ENCODE measurements at places on chromosomes 11 and 22. TPM values are rescaled to one million over a fixed set of nuclear protein-coding genes. Genes with fewer than 3 reads are reported as not detected.

CCDC15 gene
- 7.4 TPM for total RNA-seq

BRSK2 gene
- total RNA-seq = 8.2 TPM

MPZL2 gene
- total RNA-seq = 2.3 TPM

IL17REL gene
- not detected for total RNA-seq

HPX gene
- total RNA-seq = 0.56 TPM

LRRC32 gene
- total RNA-seq = 1.1 TPM

DDTL gene
- not detected for total RNA-seq

RIMBP3B gene
- not detected for total RNA-seq

CSF2RB gene
- not detected for total RNA-seq

RASD2 gene
- total RNA-seq = 0.19 TPM

MUC6 gene
- total RNA-seq = not detected

LINC01488 gene
- total RNA-seq = 0.09 TPM

CCDC117 gene
- total RNA-seq = 80.2 TPM

CEND1 gene
- 0.94 TPM for total RNA-seq

TPBGL gene
- not detected for total RNA-seq

OR6X1 gene
- not detected for total RNA-seq

MPEG1 gene
- not detected for total RNA-seq

SAA4 gene
- not detected for total RNA-seq

GSTT2 gene
- not detected for total RNA-seq

SIDT2 gene
- total RNA-seq = 20.5 TPM

NRGN gene
- 7.5 TPM for total RNA-seq

RIC3 gene
- total RNA-seq = 29.5 TPM

CD3E gene
- not detected for total RNA-seq

ZC3H12C gene
- 31.8 TPM for total RNA-seq

TYR gene
- not detected for total RNA-seq

PEX16 gene
- total RNA-seq = 26.5 TPM

APOC3 gene
- not detected for total RNA-seq

STK33 gene
- total RNA-seq = 56.5 TPM

TMEM25 gene
- 28.2 TPM for total RNA-seq

BARX2 gene
- total RNA-seq = not detected

RASL10A gene
- total RNA-seq = 0.09 TPM

MMP11 gene
- 4.1 TPM for total RNA-seq

PRRG4 gene
- 0.06 TPM for total RNA-seq

MMP7 gene
- not detected for total RNA-seq

GTF2H1 gene
- 33.2 TPM for total RNA-seq

IGLL1 gene
- not detected for total RNA-seq

CALCB gene
- 3.1 TPM for total RNA-seq

GSTP1 gene
- total RNA-seq = 1,035 TPM

MMP8 gene
- not detected for total RNA-seq

MYEOV gene
- not detected for total RNA-seq

YAP1 gene
- 91.4 TPM for total RNA-seq

C11orf16 gene
- not detected for total RNA-seq

APOL3 gene
- not detected for total RNA-seq

TMEM121B gene
- 5.0 TPM for total RNA-seq

MUC2 gene
- not detected for total RNA-seq

LMO2 gene
- 0.92 TPM for total RNA-seq

SSH3 gene
- 1.4 TPM for total RNA-seq

MISFA gene
- 0.65 TPM for total RNA-seq

JAM3 gene
- total RNA-seq = 68.1 TPM

ACTN3 gene
- total RNA-seq = 33.0 TPM

TSPAN32 gene
- 0.19 TPM for total RNA-seq

NAALAD2 gene
- total RNA-seq = 24.6 TPM

SCN4B gene
- total RNA-seq = 7.1 TPM

OR2AG2 gene
- total RNA-seq = 0.25 TPM

SCGB1A1 gene
- total RNA-seq = not detected

CARNS1 gene
- 0.52 TPM for total RNA-seq

MRTFA gene
- 40.9 TPM for total RNA-seq

SLC1A2 gene
- total RNA-seq = 4.9 TPM
